T-helper 22 cell (primary cell): ENCODE measurements at places on chromosomes 3 and 15.

- no peak for DNase-seq
Observed at GRCh38 chr3:59890639-59891038, 840.8 kb upstream of the CFAP20DC start.

- no peak for DNase-seq
Observed at GRCh38 chr15:36903195-36903594, 197.2 kb downstream of the MEIS2 start.

GRCh38 chr3:11910971-11911531 lies 64.4 kb upstream of the TAMM41 start:
- no peak for DNase-seq

DNA sequence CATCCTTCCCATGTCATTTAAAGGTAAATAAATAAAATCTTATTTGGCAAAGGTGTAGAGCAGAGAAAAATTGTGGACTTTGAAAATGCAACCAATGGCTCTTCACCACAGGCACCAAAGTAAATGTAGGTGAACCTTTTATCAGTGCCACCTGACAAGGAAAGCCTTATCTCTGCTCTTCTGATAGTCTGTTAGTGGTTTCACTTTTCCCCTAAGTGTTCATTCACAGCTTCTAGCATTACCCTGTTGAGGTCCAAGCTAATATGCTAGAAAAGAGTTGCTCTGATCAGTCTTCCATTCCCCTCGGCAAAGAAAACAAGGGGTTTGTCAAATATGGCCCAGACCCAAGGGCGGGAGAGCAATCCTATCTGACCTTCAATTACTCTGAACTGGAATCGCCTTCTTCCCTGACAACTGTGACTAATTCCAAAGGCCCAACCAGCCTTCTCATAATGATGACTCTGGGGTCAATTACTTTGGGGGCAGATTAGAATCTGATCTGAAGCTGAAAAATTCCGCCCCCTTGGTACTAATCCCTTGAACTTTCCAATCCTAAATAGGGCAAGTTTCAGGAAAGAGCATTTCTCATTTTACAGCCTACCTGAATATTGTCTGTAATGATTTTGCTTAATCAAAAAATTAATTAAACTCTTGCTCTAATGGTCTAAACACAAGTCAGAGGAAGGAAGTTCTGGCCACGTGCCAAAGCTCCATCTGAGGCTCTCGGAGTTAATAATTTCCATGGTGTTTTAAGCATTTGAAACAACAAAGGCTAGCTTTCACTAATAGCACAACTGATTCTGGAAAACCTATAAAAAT lies 52.4 kb downstream of the SETMAR start:
- DNase-seq = no peak

DNA sequence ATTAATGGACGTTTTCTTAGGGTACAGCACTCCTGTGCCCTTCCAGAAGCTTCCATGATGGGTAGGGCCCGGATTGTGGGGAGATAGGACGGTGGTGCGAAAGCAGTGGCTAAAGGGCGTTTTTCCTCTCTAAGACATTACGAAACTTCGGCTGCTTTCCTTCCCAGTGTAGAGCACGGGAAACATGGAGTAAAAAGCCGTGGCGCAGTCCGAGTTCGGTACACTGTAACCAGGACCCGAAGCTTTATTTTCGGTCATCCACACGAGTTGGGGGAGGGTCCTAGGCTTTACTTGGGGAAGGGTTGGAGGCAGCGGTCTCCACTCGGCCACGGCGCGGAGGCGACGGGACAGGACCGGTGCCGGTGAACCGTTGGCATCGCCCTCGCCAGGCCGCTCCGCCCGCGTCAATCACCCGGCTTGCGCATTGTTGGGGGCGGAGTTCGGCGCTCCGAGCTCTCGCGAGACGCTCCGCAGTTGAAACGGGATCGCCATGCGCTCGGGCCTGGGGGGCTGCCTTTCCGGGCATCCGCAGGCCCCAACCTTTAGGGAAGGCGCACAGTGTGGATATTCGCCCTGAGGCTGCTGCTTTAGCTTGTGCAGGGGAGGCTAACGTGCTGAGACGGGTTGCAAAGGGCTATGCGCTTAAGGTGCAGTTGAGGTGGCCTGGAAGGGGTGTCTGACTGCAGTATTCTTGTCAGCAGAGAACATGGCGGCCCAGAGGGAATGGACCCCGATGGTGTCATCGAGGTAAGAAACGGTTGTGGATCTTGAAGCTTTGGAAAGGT lies 546 bp downstream of the EIF4A2 start:
- DNase-seq = peak; percentile 67

GRCh38 chr15:87355946-87356345 lies 900.6 kb downstream of the NTRK3 start:
- DNase-seq = no peak

DNA sequence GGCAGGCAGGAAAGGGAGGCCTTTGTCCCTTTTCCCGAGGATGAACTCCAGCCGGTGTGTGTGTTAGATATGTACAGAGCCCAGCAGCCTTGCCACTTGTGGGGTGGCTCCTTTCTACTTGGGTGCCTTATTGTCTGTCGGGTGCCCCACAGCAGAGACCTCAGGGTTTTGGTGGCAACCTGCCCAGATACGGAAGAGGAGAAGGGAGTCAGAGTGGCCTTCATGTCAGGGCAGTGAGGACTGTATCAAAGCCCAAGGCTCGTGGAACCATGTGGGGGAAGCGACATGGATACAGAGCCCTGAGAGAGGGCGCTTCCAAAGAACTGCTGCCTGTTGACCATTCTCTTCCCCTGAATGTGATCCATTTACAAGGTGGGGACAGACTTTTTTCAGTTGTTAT lies 166.2 kb downstream of the SLCO3A1 start:
- no peak for DNase-seq

DNA sequence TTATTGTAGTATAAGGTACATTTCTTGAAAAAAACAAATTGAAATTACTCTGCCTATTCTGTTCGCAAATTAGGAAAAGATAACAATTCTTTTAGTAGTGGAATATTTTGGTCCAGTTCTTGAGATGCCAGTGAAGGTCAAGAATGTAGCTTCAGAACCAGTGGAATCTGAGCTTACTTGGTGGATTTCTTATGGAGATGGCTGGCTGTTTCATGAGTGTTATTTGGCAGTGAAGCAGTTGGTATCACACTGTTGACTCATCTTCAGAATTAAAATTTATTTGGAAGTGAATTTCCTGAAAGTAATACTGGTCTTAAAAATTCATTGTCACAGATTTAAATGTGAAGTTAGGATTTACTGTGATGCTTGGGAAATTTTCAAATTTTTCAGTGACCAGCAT lies 19.1 kb downstream of the RNF13 start:
- DNase-seq = no peak

GRCh38 chr3:42683875-42684598 lies 1.3 kb upstream of the KLHL40 start:
- no peak for DNase-seq

GRCh38 chr3:131711114-131711768 lies 208.5 kb upstream of the MRPL3 start:
- DNase-seq = no peak

- no peak for DNase-seq
Observed at GRCh38 chr15:45906230-45906629, 271.4 kb downstream of the SQOR start.

- DNase-seq = no peak
Observed at GRCh38 chr3:108985844-108986243, 32.2 kb upstream of the GUCA1C start.

DNA sequence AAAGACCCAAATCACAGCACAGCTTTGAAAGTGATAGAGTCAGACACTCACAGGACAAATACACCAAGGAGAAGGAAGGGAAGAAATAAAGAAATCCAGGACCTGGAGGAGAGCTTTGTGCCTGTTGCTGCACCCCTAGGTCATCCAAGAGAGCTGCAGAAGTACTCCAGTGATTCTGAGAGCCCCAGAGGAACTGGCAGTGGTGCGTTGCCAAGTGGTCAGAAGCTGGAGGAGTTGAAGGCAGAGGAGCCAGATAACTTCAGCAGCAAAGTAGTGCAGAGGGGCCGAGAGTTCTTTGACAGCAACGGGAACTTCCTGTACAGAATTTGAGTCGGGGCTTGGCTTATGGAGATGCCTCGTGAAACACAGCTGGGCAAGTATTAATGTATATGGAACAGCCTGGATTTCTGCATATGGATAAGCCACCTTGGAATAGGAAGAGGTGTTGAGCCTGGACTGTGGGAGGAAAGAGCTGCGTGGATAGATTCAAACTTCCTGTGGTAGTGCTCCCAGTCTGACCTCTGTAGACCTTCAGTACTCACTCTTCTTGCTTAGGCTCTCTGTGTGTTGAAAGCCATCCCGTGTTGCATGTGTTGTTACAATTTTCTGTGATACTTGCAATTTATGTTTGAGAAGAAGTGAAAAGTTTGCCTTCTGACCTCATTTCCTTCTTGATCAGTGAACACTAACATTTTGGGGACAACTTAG lies 6.1 kb downstream of the NGRN start:
- DNase-seq = no peak

DNA sequence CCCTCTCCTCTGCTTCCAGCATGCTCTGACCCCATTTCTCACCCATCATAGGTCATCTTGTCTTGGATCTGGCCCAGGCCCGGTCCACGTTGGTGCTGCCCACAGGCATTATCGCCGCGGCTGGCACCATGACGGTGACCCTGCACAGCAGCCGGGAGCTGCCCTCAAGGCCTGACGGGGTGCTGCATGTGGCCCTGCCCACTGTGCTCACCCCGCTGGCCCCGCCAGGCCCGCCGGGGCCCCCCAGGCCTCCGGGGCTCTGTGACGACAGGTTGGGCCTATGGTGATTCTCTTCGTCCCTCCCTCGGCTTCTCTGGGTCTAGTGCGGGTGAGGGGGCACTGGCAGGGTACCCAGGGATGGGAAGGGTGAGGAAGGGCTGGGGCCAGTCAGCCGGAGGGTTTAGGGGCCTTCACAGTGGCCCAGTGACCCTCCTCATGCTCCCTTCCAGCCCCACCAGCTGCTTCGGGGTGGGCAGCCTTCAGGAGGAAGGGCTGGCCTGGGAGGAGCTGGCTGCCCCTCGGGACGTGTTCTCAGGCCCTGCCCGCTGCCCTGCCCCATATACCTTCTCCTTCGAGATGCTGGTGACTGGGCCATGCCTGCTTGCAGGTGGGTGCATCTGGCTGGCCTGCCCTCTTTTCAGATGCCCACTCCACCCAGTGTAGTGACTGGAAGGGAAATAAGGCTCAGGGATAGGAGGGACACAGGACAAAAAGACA lies 3.9 kb downstream of the VWA5B2 start:
- DNase-seq = no peak

- no peak for DNase-seq
Observed at GRCh38 chr3:111246967-111247760, 175.5 kb downstream of the NECTIN3 start.

DNA sequence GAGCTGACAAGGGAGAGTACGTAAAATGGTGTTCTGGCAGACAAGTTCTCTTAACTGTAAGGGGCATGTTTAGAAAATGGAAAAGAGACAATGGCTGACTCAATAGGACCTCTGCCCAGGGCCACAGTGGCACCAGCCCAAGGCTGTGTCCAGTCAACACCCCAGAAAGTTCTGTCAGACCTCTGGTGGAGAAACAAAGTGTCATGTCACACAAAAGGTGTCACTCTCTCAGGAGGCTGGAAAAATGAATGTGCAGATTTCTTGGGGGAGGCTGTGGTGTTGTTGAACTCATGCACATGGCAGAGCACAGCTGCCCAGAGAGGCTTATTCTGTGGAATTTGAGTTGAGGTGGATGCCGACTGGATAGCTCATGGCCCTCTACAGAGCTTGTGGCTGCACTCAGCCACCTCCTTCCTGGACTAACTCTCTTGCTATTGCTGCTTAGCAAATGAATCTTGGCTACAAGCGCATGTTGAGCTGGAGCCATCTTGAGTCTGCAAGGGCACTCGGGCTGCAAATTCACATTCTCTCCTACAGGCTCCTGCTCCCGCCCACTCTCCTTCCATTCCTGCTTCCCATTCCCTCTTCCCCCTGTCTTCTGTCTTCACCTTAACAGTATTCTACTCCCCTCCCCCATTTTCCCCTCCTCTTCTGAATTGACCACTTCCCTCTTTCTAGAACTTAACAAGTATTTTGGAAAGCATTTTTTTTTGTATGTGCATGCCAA lies 55.8 kb upstream of the SLC7A14 start:
- DNase-seq = no peak

GRCh38 chr3:39513791-39514369 lies 46.4 kb downstream of the MOBP start:
- no peak for DNase-seq
